ENCODE measurements at places on chromosomes 5 and 9. TPM values are rescaled to one million over a fixed set of nuclear protein-coding genes. Genes with fewer than 3 reads are reported as not detected.

Gene CLIC3
- 0.80 TPM for polyA plus RNA-seq

Gene HMGXB3
- 15.5 TPM for polyA plus RNA-seq

Gene CCL21
- polyA plus RNA-seq: 38.6 TPM

Gene MAST4
- 36.5 TPM for polyA plus RNA-seq

Gene FOXD4L6
- not detected for polyA plus RNA-seq

Gene HMHB1
- 0.67 TPM for polyA plus RNA-seq

Gene PCDHA7
- not detected for polyA plus RNA-seq

Gene BTNL3
- 7.2 TPM for polyA plus RNA-seq

Gene KIAA0825
- 2.5 TPM for polyA plus RNA-seq

Gene CATSPER3
- 0.72 TPM for polyA plus RNA-seq

Gene SNCAIP
- polyA plus RNA-seq: 9.7 TPM

Gene DMRT3
- polyA plus RNA-seq: 0.38 TPM
